NCI-H2029 treated with DMSO at 0.1 percent for 48 hours (cell line): ENCODE measurements at places on chromosomes 12 and 14.
A peak's percentile ranks its signal among the peaks of the same experiment; 100 is the strongest.

DNA sequence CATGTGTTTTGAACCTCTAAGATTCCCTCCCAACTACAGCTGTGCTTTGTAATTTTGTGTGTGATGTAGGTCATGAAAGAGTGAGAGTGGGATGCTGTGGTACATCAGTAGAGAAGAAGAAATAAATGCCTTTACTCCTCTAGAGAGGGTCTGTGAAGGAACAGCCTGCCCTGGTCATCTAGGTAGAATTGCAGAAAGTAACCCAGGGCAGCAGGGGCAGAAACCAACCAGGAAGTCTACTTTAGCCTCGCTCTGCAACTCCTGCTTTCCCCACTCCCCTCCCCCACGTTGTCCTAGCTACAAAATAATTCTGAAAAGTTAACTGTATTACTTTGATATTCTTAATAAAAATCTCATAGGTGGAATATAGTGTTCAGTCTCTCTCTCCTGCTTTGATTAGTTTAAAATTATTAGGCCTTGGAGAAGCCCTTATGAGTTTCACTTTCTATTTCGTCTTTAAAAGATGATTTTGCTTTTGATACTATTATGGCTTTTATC lies 7.5 kb downstream of the TBK1 start:
- peak; percentile 6 for DNase-seq

DNA sequence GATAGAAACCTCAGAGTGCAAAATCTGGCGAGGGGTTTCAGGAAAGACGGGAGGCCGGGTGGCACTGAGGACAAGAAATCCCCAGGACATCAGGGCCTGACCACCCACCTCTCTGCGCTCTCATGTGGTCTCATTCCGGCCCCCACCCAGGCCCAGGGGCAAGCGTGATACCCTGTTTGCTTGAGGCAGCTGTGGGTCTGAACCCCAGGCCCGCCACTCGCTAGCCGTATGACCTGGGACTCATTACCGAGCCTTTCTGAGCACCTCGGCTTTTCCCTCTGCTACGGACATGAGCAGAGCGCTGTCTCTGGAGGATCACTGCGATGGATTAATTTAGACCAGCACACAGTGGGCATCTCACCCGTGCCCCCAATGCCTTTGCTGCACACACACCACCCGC lies 25.5 kb upstream of the BCDIN3D start:
- no peak for DNase-seq

DNA sequence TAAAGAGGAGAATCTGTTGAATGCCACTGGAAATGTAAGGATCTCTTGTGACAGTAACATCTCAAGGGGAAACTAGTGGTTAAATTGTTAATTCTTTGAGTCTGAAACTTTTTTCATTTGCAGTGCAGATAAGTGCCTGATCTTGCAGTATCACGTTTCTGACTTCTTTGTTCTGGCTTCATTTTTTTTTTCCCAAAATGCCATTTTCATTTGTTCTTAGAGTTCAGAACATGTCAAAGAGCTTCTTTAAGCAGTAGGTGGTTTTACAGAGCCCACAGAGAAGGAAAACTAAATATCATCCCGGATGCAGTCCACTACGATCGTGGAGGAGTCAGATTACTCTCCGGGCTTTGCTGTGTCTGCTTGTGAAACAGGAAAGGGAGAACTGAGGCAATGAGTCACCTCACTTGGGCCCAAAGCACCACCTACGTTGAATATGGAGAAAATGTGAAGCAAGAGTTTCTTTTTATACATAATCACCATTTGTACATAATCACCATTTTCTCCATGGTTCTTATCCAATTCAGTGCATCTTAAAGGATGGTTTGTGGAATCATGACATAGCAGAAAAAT lies 43.9 kb downstream of the HMGA2 start:
- DNase-seq: no peak

- DNase-seq: no peak
These were observed 16.1 kb downstream of the GPR68 start for GRCh38 chr14:91228112-91229004.

DNA sequence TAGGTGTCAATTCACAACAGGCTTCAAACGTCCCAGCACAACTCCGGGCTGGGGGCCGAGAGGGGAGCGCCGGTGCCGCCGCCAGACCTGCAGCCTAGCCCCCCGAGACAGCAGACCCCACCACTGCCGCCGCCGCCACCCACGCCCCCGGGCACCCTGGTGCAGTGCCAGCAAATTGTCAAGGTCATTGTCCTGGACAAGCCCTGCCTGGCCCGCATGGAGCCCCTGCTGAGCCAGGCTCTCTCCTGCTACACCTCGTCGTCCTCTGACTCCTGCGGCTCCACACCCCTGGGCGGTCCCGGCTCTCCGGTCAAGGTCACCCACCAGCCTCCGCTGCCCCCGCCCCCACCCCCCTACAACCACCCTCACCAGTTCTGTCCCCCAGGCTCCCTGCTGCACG lies 39.4 kb downstream of the SLC6A12 start:
- DNase-seq: no peak

- DNase-seq: no peak
These were observed 6.5 kb downstream of the KRT86 start for GRCh38 chr12:52280796-52281560.

DNA sequence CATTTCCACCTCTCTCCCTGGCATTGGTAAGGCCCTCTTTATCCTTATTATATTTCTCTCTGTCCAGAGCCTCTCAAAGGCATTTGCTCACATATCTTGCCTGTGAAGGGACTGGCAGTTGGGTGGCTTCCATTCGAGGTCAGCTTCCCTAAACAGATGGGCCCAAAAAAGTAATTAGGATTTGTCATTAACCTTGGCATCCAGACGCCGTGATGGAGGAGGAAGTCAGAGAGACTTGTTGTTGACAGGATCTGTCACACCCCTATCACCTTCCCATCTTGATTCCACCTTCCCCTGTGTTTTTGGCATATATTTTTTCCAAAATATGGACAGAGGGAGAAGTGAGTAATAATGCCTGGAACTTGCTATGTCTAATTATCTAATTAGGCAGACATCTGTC lies 54.0 kb upstream of the OAS1 start:
- DNase-seq: no peak

GRCh38 chr12:101876322-101876860 lies 989 bp upstream of the DRAM1 start:
- no peak for DNase-seq

- DNase-seq: no peak
These were observed 122.4 kb downstream of the SLC25A47 start for GRCh38 chr14:100445436-100446088.

GRCh38 chr14:43539210-43539609 lies 967.9 kb downstream of the FSCB start:
- DNase-seq: no peak

- no peak for DNase-seq
These were observed 20.0 kb downstream of the GAS2L3 start for GRCh38 chr12:100593490-100593889.

GRCh38 chr14:101428409-101428808 lies 132.9 kb upstream of the DIO3 start:
- DNase-seq: no peak

GRCh38 chr14:103284574-103285467 lies 49.2 kb upstream of the EIF5 start:
- DNase-seq: no peak

GRCh38 chr12:31589598-31589903 lies 1.4 kb downstream of the DENND5B start:
- no peak for DNase-seq

DNA sequence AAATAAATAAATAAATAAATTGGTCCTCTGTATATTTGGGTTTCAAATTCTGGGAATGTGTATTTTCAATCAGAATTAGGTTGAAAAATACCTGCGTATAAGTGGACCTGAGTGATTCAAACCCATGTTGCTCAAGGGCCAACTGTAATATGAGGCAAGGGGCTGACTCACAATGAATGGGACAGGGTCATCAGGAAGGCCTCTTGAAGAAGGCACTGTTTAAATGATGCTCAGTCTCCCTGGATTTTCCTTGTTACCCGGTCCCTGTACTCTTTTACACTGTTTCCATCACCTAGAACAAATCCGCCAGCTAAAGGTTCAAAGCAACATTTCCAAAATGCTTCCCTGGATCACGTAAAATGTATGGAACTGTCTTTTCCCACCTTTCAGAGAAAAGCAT lies 3.8 kb downstream of the PSMB5 start:
- DNase-seq: no peak

DNA sequence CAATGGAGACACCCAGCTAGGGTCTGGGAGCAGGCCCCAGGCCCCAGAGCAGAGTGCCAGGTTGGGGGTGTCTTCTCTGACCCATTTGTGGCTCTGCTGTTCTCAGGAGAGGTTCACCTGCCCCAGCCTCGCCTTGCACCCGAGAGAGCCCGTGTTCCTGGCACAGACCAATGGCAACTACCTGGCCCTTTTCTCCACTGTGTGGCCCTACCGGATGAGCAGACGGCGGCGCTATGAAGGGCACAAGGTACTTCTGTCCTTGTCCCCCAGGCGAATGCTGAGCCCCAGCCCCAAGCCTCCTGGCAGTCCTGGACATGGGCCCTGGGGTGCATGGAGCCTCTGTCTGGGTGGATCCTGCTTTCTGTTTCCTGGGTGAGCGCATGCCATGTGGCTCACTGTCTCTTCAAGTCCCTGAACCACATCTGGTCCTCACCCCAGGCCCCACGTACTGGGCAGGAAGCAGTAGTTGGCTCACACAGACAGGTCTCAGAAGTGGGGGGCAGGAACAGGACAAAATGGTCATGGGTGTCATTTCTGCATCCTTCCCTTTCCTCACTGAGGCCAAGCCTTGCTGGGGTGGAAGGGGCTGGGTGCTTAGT lies 58.2 kb downstream of the BEGAIN start:
- no peak for DNase-seq

- no peak for DNase-seq
These were observed 73.8 kb upstream of the DACT1 start for GRCh38 chr14:58563978-58564377.

DNA sequence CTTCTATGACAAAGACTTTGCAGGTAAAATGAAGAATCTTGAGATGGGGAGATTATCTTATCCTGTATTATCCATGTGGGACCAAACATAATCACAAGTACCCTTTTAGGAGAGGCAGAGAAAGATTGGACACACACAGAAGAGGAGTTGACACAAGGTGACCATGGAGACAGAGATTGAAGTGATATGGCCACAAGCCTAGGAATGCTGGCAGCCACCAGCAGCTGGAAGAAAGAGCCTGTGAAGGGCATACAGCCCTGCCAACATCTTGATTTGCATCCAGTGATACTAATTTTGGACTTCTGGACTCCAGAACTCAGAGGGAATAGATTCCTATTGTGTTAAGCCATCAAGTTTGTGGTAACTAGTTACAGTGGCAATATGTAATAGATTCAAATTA lies 78.1 kb downstream of the RPS29 start:
- DNase-seq: no peak

DNA sequence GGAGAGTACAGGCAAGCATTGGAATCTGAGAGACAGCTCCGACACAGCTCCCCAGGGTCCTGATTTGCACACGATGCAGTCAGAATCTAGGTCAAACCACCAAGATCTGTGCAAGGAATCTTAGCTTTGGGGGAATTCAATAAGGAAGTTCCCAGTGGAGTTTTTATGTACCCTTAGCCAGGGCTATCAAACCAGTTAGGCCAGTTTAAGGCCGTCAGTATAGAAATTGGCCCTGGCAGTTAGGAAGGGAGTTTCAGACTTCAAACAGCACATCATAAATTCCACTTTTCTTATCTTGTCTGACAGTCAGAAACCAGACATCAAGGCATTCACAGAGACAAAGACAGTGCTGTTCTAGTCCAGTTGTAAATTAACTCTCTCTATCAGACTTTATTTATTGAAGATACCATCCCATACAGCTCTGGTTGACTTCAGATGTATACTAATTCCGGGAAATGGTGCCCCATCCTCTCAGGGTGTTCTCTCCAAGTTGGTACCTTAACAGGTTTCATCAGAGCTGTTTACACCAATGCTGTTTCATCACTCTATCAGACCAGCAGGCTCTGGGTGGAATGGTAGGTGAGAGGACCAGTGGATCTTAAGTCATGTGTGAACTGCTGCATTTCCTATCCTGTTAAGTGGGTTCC lies 157.5 kb upstream of the ATF7IP start:
- DNase-seq: no peak

DNA sequence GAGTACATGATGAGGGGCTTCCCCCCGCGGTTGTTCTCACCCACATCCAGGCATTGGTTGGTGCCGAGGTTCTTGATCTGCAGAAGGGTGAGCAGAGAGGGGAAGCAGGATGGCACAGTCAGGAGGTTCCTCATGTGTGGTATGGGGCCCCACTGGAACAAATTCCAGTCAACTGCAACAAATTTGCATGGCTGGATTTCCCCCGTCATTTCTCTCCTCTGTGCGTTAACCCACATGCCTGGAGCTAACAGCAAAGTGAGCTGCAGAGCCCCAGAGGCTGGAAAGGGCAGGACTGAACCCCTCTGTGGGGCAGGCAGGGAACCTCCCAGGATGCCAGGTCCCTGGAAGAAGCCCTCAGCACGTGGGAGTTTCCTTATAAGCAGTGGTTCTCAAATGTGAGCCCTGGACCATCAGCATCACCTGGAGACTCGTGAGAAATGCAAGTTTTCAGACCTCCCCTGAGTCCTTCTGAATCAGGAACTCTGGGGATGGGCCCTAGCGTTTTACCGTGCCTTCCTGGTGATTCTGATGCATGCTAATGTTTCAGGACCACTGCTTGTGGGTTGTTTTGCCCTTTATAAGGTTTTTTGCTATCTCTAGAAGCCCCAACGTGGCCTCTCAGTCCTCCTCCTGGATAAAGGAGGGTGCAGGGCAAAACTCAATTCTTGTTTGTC lies 11.0 kb upstream of the CELA1 start:
- DNase-seq: no peak

GRCh38 chr12:53737093-53737808 lies 10.0 kb upstream of the CALCOCO1 start:
- no peak for DNase-seq

GRCh38 chr12:2811801-2812200 lies 667 bp upstream of the ITFG2 start:
- DNase-seq: no peak
